ENCODE measurements at places on chromosomes 13 and 19.

- no peak for DNase-seq
Measured at GRCh38 chr13:67143544-67144115, 86.5 kb downstream of the PCDH9 start.

DNA sequence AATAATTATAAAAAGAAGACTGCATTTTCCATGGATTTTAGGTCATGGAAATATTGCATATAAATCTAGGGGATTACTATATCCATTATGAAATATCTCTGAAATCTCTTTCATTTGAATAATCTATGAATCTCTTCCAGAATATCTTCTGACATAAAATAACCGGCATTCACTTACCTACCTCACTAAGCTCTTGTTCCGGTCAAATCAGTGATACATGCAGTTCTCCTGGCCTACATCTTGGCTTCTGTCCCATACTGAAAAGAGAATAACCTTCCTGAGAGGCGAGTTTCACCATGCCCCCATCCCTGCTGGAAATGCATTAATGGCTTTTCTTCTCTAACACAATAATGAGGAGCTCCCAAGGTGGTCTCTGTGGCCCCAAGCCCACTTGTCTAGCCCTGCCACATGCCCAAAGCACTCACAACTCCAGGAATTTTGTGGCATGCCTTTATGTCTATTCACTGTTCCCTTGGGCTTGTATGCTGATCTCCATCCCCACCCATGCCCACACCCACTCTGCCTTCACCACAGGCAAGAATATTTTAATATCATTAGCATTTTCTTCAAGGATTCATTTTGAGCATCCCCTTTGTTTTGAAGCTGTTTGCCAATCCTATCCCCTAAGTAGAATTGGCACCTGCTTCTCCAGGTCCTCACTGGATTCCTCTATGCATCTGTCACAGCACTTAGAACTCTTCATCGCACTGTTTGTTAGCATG lies 401.6 kb downstream of the COG6 start:
- no peak for DNase-seq

- peak; percentile 52 for DNase-seq
Measured at GRCh38 chr13:20195801-20196200, 3.1 kb upstream of the GJB2 start.

DNA sequence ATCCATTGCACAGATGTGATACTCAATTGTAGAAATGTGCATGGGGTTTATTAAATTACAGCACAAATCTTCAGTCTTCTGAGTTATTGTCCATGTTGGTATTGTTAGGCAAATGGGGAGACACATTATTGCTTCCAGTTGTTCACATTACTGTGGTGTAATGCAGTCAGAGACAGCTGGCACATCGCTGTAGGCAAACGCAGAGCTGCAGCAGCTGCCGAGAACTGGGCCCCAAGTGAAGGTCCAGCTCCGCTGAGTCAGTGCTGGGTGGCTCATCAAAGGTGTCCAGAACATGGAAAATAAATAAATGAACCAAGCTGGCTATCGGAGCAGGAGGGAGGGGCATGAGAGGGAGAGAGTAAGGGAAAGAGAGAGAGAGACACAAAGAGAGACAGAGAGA lies 299.1 kb upstream of the OBI1 start:
- no peak for DNase-seq

DNA sequence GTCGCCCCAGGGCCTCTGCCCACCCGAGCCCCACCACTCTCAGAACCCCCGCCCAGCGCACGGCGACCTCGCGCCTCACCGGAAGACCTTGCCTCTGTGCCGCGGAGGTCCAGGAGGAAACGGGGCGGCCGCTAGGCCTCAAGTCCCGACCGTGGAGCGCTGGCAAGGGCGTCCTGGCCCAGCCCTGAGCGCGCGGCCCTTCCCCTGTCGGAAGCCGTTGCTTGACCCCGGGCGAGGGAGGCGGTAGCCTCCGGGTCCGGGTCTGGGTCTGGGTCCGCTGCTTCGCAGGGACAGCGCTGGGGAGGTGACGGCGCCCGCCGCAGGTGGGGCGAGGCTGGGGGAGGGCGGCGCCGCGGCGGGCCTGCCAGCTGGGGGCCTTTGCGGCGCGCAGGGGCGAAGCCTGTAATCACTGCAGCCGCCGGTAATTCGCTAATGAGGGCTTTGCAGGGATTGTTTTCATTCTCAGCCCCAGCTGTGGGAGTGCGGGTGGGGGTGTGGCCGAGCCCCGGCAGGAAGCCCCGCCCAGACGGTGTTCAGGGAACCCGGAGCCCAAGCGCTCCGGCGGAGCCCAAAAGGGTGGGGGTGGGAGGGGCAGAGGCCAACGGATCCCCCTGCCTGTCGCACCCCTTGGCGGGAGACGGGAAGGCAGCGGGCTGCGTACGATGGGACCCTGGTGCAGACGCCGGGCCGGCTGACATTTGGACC lies 8.6 kb downstream of the C19orf25 start:
- DNase-seq = no peak

DNA sequence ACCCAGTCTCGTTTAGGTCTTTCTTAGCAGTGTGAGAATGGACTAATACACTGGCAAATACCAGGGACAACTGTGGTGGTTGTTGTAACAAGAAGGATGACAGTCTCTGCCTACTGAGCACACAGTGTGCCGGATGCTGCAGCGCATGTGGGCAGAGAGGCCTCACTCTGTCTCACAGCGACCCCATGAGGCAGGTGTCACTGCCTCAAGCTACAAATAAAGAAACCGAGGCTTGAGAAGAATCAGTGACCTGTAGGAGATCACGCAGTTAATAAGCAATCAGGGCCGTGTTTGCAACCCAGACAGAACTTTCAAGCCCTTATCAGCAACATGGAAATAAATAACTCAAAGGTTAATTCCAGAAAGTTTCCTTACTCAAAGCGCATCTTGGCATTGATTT lies 40.5 kb upstream of the GAS6 start:
- peak; percentile 12 for DNase-seq

DNA sequence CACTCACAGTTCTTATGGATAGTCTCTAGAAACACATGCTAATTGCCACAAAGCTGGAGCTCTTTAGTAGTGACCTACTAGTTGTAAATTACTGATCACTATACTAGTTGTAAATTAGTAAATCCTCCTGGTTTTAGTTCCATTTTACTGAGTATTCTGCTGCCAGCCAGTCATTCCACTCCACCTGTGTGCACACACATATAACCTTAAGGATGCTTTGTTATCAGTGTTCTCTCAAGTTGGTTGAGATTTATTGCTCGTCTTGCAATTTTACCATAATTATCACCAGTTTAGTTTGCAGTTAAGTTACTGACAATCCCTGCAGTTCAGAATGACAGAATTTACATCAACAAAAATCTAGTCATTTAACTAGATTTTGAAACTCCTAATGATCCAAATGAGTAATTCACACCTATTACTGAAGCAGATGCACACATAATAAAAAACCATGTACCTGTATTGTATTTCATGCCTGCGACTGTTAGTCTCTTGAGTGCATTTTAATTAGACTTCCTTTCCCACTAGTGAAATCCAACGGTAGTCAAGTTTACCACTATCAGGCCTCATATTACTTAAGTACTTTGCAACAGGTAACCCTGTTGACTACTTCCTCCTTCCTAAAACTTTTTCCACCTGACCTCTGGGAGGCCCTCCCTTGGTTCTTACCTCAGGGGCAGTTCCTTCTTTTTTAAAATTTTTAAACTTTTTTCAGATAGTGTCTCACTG lies 7.6 kb downstream of the TPT1 start:
- no peak for DNase-seq

DNA sequence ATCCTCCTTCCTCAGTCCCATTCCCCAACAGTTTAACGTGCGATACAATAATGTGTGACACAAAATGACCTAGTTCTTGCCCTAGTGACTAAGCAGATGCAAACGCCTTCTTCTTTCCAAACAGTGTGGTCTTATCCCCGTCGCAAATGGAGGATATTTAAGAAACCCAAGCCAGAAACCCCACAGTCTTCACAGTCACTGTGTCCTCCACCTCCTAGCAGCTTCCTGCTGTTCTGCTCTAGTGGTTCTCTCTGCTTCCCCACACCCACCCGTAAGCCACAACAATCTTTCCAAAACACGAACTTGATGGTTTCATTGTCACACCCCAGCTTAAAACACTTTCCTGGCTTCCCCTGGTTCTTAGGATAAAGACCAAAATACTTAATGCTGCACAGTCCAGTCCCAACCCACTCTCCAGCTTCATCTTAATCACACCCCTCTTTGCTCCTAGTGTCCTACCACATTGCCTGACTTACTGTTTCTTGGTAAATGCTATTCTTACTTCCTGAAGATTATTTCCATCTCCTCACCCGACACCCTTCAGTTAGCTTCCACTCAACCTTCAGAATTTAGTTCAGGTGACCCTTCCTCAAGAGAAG lies 32.3 kb downstream of the ITM2B start:
- peak; percentile 35 for DNase-seq

- DNase-seq = no peak
Measured at GRCh38 chr13:74771964-74772363, 637.8 kb upstream of the KLF12 start.

DNA sequence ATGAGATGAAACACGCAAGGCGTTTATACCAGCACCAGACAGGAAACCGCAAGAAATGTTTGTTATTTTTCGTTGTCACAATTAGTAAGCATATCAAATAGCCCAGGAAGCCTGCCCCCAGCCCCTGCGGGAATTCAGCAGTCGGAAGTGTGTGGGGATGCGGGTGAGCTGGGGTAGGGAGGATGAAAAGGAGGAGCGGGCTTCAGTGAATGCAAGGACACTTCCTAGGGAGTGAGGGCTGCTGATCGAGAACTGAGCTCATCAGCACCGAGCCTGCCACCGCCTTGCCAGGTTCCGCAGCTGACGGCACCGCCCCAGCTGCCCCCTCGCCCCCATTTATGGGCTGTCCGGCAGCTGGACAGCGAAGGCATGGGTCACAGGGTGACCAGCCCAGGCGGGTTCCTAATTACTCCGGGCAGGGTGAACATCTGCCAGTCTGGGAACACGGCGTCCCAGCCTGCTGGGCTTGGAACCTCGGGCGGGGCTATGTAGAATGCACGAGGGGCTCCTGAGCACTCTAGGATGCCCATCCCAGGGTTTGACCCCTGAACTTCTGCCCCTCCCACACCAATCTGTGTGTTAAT lies 1.6 kb upstream of the BEST2 start:
- no peak for DNase-seq

DNA sequence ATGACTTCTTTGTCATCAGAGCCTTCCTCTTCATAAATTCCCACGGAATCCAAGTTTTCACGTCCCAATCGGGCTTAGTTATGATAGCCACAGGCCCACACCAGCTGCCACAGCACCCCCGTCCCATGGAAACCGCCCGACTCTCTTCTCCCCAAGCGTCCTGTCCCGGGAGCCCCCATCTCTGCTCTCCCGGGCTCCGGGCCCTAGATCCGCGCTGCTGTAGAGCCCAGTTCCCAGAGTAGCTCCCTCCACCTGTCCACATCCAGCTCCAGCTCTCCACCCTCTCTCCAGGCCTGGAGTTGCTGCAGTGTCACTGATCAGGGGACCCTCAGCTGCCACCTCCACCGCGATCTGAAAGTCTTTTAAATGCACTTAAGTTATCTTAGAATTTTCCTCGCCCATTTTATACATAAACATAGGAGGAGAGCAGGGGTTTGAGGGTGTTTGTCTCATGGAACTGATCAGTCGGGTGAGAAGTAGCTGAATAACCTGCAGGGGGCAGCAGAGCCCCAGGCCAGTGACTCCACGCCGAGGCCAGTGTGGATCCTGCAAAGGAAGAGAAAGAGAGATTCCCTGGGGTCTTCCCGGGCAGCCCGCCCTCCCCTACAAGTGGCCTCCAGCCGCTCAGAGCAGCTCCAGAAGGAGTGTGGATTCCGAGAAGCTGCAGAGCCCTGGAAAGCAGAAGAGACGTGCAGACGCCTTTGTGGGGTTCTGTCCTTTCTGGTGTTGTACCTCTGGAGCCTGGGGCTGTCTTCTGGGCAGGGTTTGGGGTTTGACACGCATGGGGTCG lies 1.1 kb upstream of the ZNF763 start:
- peak; percentile 91 for DNase-seq

GRCh38 chr19:3618144-3618810 lies 8.3 kb downstream of the CACTIN start:
- peak; percentile 80 for DNase-seq

DNA sequence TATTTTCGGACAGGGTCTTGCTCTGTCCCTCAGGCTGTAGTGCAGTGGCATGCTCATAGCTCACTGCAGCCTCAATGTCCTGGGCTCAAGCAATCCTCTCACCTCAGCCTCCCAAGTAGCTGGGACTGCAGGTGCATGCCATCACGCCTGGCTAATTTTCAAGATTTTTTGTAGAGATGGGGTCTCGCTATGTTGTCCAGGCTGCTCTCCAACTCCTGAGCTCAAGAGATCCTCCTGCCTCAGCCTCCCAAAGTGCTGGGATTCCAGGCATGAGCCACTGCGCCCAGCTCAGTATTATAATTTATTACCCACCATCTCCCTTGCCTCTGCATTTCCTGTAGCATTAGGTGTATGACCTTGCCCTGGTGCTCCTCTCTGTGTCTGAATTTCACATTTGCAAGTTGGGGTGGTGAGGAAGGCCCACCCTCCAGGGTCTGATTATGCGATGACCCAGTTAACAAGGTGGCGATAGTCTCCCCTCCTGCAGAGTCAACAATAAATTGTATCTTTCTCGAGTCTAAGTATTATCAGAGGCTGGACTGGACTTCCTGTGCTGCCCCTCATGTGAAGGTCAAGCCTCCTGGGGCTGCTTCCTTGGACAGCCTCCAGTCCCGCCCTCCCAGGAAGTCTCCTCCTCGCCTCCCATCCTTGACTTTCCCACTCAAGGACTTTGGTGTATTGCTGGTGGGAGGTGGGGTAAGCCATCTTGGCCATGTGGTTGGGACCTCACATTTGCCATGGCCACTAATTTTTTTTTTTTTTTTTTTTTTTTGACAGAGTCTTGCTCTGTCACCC lies 1.5 kb upstream of the TUBB4A start:
- DNase-seq = no peak
